ENCODE measurements at places on chromosomes 5 and 9.
A peak's percentile ranks its signal among the peaks of the same experiment; 100 is the strongest.

DNA sequence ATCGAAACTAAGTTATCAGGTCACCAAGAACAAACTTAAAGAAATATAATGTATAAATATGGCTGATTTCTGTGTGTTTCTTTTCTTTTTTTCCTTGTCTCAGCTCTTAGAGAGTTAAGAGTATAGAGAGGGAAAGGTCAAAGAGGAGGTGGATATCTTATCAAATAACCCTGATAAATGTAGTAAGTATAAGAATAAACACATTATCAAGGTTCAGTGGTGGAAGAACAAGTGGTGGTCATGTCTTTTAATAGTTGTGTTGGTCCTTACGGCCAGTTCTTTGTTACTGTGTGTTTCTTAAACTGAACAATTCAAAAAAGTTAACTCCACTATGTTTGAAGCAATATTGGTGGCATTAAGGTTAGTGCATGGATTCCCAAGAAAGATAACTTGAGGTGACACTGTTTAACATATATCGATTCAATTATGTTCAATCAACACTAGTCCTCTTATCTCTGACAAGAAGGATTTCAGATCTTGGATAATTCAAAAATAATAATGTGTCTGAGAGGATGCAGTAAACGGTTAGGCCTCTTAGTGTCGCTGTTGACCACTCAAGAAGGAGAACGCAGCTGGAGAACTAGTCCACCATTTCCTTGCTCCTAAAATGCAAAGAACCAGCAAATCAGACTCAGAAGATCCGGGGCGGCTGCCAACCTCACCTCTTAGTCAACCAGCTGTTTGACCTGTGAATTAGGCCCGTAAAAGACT lies at the start of gene PCDHGA3:
Gene PCDHGA3 (plus strand): TSS at position 588 of the 711 bp plus-strand sequence. CDS start 205 bp downstream, outside the sequence.
- no peak for DNase-seq

DNA sequence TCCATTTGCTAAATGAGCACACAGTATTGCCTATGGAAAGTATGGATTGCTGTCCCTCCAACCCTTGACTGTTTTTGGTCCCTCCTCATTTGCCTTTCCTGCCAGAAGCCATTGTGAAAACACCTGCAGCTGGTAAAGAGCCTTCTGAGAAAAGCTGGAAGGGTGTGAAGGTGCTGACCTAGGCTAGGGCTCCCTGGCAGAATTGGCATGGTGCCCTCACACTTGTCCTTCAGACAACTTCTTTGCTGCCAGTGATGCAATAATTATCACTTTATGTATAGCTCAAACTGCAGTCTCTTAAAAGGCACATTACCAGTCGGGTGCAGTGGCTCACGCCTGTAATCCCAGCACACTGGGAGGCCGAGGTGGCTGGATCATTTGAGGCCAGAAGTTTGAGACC lies 4.2 kb downstream of the TXNDC15 start:
- no peak for DNase-seq

DNA sequence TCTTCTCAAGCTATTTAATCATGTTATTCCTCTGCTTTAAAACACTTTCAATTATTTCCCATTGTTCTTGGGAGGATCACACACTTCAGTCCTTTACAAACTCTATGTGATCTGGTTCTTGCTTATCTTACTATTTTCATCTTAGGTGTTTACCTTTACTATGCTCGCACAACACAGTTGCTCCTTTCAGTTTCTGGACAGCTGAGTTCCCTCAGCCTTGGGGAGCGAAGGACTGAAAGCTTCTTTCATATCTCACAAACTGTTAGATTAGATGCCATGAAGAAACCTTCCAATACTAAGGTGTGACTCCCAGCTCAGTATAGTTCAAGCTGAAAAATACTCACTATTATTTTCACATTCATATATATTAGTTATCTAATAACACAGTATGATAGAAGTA lies 117.9 kb downstream of the CDC42SE2 start:
- peak; percentile 62 for DNase-seq

- no peak for DNase-seq
Observed at GRCh38 chr9:13181652-13182051, 97.8 kb downstream of the MPDZ start.

DNA sequence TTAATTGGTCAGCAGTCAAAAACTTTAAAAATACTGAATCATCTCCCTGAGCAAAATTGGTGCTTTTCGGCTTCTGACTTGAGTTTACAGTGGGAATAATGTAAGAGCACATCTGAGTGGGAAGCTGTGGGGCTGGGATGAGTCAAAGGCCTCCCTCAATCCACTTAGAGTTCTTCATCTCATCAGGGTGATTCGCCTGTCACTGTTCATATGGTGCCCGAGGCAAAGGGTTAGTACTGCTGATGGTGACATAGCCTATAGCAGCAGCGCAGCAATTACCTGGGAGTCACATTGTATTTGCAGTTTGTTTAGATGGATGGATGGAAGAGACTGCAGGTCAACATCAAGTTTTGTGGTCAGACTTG lies 113.8 kb upstream of the ZNF608 start:
- no peak for DNase-seq

GRCh38 chr5:131848662-131849061 lies 51.8 kb upstream of the FNIP1 start:
- DNase-seq, result no peak

GRCh38 chr9:71793386-71794105 lies 25.2 kb upstream of the CEMIP2 start:
- no peak for DNase-seq

DNA sequence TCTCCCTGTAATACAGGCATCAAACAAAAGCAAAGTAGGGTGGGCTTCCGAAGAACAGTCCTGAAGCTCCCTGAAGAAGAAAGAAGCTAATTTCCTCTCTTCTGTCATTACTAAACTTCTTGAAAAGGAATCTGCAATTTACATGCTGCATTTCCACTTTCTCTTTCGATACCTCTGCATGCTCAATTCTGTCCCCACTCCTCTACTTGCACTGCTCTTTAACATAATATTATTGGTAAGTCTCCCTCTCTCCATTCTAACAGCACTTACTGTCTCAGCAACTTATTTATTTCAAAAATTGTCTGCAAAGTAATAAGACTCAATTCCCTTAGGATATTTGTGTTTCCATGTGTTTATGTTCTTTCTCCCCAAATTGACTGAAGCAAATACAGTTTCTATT lies 3.9 kb upstream of the PLPP1 start:
- DNase-seq, result no peak

GRCh38 chr9:112750764-112751055 lies 150 bp downstream of the SNX30 start:
- DNase-seq, result no peak

DNA sequence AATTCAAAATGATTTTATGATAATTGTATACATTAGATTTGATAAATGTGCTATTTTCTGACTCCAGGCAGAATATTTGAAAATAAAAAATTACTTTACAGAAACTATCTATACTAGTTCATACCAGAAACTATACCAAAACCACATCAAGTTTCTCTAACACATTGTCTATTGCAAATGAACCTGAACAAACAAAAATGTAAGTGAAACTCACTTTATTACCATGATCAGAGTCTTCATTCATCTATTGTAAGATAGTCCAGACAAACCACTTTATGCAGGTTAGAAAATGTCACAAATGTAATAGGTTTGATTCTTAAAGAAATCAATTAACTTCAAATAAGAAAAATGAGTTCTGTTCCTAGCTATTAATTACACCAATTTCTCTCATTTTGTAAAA lies 99.4 kb downstream of the OXCT1 start:
- no peak for DNase-seq

DNA sequence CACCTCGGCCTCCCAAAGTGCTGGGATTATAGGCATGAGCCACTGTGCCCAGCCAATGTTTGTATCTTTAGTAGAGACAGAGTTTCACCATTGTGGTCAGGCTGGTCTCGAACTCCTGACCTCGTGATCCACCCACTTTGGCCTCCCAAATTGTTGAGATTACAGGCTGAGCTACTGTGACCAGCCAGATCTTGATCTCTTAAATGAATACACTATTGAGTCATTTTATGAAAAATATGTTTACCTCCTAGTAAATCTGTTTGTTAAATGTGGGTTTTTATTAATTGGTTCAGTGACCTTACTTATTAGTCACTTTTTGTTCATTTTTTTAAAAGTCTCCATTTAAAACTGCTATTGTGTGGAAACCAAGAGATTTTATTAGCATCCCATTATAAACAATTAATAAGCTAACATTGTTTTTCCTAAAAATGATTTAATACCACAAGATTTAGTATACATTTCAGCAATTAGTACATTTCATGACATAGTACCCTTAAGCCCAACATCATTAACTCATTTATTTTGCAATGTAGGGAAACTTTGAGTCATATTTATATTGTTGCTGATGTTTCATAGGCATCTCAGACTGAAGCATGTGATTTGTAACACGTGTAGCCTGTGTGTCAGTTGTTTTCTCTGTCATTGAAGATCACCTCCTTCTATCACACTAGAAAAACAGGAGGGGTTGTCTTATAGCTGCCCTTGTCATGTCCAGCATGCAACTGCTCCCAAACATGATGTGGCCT lies 261.2 kb downstream of the TAF11L14 start:
- no peak for DNase-seq

GRCh38 chr9:136341769-136342168 lies 14.4 kb downstream of the GPSM1 start:
- no peak for DNase-seq

DNA sequence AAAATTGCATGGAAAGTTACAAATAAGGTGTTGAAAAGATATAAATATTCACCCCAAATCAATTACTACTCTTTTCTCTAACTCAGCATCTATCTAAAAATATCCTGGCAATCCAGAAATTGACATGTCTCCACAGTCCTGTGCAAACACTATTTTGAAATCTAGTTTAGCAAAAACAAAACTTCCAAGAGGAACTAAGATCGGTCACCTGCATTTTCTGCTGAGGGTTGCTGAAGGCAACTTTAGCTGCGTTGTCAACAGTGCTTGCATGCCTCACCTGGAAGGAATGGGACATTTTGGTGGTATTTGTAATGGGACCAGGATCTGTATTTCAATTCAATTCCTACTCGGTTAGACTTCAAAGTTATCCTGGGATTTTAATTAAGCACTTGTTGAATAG lies 398.3 kb downstream of the NTRK2 start:
- no peak for DNase-seq

- peak; percentile 8 for DNase-seq
Observed at GRCh38 chr5:142432369-142432863, 107.6 kb upstream of the SPRY4 start.

DNA sequence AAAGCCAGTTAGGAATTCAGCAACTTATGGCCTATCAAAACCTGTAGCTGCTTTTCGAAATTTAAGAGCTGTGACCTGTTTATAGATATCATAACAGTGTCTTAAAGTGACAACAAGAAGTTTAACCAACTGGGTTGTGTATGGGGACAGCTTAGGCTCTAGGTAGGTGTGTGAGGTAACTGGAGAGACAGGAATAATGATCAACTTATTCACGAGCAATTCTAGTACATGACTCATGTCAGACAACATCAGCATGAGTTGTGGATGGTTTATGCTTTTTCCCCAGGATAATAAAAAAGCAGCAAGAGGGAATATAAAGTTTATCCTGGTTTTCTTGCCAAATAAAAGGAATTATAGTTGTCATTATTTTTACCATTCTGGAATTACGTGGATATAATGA lies 88.6 kb downstream of the GDNF start:
- DNase-seq, result no peak

DNA sequence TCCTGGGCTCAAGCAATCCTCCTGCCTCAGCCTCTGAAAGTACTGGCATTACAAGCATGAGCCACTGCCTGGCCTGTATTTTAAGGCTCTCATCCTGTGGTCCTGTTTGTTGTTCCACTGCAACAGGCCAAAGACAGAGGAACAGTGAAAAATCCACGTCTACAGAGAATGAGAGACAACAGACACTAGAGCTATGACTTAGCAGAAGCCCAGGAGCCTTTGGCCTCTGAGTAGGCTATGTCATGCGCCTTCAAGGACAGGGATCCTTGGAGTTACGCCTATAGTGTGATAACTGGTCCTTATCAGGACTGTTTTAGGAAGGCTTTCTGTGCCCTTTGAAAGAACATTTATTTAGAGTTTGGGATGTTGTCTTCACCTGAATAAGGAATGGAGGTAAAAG lies 10.5 kb downstream of the POC5 start:
- no peak for DNase-seq

DNA sequence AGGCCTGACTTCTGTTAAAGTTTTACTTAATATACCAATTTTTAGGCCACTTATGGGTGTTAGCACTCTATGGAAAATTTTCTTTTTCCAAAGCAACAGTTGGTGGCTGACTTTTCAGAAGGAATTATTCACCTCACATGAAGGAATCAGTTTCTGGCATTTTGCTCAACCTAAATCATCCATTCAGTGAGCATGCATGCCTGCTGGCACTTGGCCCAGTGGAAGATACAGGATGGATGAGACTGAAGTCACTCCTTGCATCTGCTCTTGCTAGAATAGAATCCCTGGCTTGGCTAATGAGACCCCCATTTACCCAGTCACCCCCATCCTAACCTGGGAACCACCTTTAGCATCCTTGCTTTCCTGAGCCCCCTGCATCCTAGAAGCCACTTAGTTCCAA lies 131.7 kb downstream of the WDR41 start:
- no peak for DNase-seq

DNA sequence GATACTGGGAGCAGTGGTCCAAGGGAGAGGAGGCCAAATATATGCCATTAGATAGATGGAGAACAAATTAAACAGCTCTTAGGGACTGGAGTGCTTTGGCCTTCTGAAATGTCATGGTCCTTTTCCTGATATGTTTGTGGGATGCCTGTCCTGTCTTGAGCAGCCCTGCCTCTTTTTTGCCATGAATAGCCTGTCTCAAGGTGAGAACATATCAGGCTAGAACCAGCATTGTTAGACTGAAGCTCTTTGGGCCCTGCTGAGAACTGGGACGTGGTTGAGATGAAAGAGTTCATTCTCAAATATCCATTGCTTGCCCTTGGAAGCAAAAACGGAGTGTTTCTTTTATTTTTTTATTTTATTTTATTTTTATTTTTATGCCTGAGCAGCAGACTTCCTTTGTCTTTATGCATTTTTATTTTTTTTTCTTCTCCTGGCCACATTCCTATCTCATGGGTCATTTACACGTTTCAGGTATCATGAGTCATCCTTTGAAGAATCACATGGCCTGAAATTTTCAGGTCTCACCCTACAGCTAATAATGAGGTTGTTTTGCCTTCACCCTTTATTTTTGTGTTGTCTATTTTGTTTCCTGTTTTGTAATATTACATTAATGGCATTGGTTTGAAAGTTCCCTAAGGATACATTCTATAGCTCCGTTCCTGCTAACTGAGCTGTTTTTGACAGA lies 371.4 kb downstream of the PSAT1 start:
- DNase-seq, result no peak

DNA sequence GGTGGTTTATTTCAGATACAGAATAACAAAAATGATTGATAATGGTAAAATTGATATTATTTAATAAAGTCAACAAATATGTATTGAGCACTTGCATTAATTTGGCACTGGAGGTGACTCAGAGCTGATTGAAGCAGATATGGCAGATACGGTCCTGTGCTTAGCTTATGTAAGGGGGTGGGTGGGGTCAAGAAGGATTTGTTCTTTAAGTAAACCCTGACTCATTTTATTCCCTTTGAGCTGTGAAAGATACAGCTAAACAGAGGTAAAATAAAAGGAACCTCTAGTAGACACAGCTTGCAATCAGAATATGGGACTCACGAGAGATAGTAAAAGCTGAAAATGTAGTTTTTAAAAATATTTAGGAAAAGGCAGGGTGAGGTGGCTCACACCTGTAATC lies 201.3 kb upstream of the CLINT1 start:
- no peak for DNase-seq

- DNase-seq, result no peak
Observed at GRCh38 chr9:130824643-130825350, 10.3 kb upstream of the ABL1 start.

- peak; percentile 6 for DNase-seq
Observed at GRCh38 chr9:104386425-104387069, 117.5 kb upstream of the OR13F1 start.

Measured in T-helper 2 cell (primary cell).